NT2/D1 (cell line): ENCODE measurements at places on chromosomes 4 and X.

- peak; percentile 9 for DNase-seq
Observed at GRCh38 chr4:10140866-10141759, 24.5 kb upstream of the WDR1 start.

GRCh38 chr4:108355186-108355901 lies 186.6 kb upstream of the LEF1 start:
- DNase-seq, result no peak

- DNase-seq, result no peak
Observed at GRCh38 chr4:153159728-153160221, 44.5 kb upstream of the TRIM2 start.

- no peak for DNase-seq
Observed at GRCh38 chr4:144313370-144313769, 172.9 kb upstream of the GYPA start.

- DNase-seq, result no peak
Observed at GRCh38 chr4:7827566-7827965, 112.1 kb downstream of the AFAP1 start.

DNA sequence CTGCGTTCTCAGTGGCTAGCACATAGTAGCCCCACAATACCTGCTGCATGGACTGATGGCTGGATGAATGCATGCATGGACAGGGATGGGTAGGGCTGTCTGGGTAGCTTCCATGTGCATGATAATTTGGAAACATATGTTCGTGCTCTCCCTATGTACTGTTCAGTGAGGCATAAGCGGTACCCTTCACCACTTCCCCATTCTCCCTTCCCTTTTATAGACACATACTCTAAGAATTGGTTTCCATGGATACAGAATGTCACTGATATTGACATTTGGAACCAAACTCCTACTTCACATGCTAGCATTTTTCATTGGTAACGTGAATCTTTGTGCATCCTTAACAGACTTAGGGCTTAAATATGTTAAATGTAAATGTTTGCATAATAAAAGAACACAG lies 20.4 kb downstream of the USP46 start:
- no peak for DNase-seq

GRCh38 chr4:8274066-8274652 lies 4.6 kb downstream of the HTRA3 start:
- DNase-seq, result no peak

GRCh38 chrX:10979956-10980355 lies 131.2 kb upstream of the HCCS start:
- DNase-seq, result no peak

DNA sequence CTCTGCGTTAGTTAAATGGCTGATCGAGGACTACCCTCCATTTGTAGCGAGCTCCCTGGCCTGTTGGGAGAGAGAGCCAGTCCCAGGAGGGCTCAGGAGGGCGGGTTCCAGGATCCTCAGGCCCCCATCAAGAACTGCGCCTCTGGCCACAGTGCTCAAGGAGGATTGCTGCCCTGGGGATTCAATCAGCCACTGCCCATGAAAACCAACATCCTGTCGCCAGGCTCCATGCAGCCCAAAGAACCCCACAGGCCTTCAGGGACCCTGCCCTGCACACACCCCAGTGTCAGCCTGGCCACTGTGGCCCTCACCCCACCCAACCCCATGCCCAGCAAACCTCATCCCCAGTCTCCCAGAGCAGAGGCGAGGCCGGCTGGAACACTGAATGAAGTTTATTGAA lies 4.3 kb downstream of the PNMA6F start:
- DNase-seq, result no peak

- no peak for DNase-seq
Observed at GRCh38 chr4:17376205-17376604, 135.7 kb downstream of the QDPR start.

DNA sequence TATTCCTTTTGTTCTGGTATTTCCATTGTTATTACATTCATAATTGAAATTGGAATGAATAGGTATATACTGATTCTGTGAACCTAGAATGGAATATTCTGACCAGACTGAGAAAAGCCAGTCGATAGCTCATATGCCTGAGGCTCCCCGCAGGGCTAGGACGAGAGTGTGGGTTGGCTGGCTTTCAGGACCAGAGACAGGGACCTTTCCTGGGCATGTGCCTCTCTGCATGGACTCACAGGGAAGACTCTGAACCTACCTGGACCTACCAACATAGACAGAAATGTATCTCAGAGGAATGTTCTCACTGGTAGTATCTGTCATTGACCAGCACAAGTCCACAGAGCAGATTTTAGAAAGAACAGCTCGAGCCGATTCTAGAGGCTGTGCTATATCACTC lies 214.6 kb downstream of the FRMPD4 start:
- no peak for DNase-seq

DNA sequence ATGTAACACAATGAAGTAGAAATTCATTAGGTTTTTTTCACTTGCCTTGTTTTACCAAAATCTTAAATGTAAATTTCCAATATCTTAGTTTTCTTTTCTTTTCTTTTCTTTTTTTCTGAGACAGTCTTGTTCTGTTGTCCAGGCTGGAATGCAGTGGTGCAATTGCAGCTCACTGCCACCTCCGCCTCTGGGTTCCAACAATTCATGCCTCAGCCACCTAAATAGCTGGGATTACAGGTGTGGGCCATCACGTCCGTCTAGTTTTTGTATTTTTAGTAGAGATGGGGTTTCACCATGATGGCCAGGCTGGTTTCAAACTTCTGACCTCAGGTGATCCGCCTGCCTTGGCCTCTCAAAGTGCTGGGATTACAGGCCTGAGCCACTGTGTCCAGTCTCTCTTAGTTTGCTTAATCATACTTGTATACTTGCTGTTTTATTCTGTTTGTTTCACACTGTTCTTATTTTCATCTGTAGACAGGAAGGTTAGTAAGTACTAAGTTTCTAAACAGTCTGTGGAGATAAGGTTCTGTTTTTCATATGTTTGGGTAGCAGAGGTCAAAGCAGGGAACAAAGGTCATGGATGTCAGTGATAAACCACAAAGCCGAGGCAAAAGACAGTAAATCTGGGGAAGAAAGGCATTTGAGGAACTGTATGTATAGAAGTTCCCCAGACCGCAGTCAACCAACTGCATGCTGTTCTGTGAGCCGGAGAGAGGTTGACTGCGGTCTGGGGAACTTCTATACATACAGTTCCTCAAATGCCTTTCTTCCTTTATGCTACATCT lies 129.1 kb downstream of the CBR4 start:
- DNase-seq, result no peak

DNA sequence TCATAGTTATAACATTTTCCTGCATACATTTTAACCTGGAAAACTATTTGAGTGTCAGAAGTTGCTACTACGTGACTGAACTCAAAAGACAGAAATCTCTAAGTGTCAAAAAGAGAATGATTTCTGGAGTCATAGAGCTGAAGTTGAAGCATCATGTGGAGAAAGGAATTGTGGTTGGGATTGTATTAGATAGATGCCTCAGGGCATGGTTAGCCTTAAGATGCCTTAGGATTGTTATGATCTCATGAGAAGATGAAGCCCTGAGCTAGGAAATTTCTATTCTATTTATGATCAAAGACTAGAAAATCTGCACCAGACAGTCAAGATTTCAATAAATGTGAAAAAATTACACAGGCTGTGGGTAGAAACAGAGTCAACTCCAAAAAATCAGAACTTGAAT lies 20.2 kb downstream of the EPGN start:
- DNase-seq, result no peak
